ENCODE measurements at places on chromosomes 7 and 10.
A peak's percentile ranks its signal among the peaks of the same experiment; 100 is the strongest.

- DNase-seq = no peak
Measured at GRCh38 chr7:117505238-117505637, 25.4 kb downstream of the CFTR start.

DNA sequence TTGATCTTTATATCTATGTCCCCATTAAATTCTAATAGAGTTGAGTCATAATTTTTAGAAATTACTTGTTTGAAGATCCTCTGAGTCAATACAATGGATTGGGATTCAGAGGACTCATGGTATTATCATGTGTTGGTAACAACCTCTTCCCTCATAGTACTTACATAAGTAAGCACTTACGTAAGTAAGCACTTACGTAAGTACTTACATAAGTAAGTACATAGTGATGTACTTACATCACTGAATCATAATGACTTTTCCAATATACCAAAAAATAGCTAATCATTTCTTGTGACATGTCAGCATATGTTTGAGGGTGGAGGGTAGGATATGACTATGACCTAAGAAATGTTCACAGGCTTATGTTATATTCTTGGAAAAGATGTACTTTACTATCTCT lies 740.5 kb downstream of the SORCS1 start:
- no peak for DNase-seq

DNA sequence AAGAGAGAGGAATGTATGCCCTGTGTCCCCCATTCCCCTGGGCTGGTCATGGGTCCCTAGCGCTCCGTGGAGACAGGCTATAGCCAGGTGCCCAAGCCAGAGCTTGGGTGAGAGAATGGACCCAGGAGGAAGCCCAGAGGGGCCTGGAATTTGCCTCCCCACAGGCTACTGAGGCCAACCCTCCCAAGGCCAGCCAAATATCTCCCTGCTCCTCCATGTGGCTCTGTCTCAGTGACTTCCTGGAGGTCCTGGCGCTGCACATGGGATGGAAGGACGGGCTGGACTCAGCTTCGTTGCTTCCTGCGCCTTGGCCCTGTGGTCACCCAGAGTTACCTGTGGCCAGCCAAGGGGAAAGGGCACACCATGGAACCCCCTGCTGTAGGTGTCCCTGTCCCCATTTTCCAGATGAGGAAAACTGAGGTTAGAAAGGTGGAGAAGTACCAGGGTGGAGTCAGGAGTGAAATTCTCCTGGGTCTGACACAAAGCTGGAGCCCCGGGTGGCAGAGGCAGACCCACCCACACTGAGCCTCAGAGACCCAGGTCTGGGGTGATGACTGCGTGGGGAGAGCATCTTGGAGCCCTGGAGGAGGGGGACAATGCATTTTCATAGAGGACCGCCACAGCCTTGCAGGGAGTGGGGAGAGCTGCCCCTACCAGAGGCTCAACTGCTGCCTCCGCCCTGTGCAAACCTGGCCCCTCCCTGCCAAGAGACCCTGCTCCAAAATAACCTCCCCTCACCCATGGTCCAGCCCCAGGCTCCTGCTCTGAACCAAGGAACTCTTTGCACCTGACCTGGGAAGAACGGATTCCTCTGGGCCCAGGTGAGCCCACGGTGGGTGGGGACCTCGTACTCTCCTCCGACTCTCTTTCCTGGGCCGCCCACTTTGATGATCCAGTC lies 42.6 kb downstream of the TMEM270 start:
- DNase-seq = no peak

DNA sequence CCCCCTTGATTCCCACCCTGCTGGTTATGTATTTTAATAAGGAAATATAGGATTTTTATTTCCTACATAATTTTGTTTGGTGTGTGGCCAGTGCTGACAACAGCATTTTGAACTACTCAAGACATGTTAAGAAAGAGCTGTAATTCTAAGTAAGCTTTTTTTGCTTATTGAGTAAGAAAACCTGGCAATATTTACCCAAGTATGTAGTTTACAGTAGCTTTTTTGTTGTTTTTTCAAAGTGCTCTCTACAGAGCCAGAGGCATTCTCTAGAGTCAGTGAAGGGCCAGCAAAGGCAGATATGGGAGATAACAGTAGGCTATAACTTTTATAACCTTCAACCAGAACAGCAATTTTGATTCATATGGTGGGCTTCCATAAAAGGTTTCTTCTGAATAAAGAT lies 63.2 kb upstream of the TMEM168 start:
- DNase-seq = no peak

GRCh38 chr7:69982197-69982596 lies 383.9 kb downstream of the AUTS2 start:
- DNase-seq = no peak

GRCh38 chr7:80611779-80612178 lies 26.7 kb upstream of the CD36 start:
- DNase-seq = no peak

GRCh38 chr7:92834507-92835260 lies 1.7 kb downstream of the CDK6 start:
- peak; percentile 23 for DNase-seq

DNA sequence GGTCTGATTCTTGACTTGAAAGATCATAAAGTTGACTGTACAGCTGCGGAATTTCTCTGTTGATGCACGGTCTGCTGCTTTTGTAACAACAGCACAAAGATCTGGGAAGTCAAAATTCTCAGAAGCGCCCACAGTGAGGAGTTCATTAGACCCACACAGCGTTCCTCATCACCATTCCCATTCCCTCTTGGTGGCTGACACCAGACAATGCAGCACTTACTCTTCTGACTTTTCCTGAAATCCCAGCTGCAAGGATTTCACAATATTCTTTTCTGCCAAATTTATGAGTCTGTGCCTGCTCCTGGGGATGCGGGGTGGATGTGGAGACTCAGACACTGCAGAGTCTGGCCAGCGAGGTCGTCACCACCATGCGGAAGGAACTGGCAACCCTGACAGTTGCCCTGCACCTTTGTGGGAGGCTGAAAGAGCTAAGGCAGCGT lies 233.9 kb downstream of the FANK1 start:
- DNase-seq = no peak

DNA sequence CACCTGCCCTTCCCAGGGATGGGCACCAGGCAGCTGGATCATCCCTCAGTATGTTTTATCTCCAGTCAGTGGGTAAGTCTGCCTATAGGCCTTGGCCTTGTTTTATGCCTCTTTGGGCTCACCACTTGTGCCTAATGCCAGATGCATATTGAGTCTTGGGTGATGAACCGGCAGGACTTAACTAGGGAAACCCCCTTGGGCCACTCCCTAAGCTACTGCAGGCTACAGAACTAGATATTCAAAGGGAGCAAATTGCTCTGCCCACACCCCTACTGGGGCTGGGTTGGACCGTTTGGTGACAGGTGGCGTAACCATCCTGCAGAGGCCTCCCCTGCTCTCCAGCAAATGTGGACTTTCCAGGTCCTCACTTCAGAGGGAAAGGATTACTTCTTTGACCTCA lies 115.7 kb upstream of the GDF10 start:
- no peak for DNase-seq

GRCh38 chr7:117092785-117093184 lies 139.5 kb downstream of the ST7 start:
- no peak for DNase-seq

- no peak for DNase-seq
Measured at GRCh38 chr7:92781117-92781720, 55.2 kb downstream of the CDK6 start.

DNA sequence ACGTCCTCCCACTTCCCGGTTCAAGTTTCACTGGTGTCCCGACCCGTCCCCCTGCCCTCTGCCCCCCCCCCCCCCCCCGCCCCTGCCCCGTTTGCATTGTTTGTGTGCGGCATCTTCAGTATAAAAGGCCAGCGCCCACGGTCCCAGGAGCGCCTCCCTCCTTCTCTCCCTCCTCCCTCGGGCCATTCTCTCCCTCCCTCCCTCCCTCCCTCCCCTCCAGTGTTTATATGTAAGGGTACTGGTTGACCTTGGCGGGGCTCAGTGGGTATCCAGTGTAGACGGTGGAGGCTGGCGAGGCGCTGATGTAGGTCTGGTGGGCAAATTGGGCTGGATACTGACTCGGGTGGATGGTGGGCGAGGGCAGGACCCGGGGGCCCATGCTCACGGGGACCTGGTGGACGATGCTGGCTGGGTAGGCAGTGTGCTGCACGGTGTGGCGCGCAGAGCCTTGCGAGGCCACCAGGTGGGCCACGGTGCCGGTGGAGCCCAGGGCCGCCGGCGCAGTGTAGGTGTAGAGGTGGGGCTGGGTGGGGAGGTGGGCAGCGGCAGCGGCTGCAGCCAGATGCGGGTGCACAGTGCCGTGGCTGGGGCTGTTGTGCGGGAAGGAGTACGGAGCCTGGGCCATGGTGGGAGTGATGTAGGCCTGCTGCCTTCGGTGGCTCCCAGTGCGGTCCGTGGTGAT lies 49.4 kb downstream of the CLEC2L start:
- DNase-seq = no peak

- no peak for DNase-seq
Measured at GRCh38 chr7:149529136-149529718, 31.6 kb upstream of the ZNF746 start.

GRCh38 chr10:4902571-4903011 lies 60.6 kb upstream of the AKR1C1 start:
- DNase-seq = no peak

- DNase-seq = no peak
Measured at GRCh38 chr10:122587098-122587760, 26.7 kb downstream of the DMBT1 start.

GRCh38 chr7:50349963-50350944 lies 45.7 kb downstream of the IKZF1 start:
- DNase-seq = no peak

GRCh38 chr10:96968682-96969423 lies 136.8 kb downstream of the LCOR start:
- DNase-seq = no peak

GRCh38 chr10:31000867-31001266 lies 30.8 kb downstream of the ZNF438 start:
- DNase-seq = no peak

- peak; percentile 52 for DNase-seq
Measured at GRCh38 chr10:69409968-69410367, 6.8 kb downstream of the TACR2 start.

- no peak for DNase-seq
Measured at GRCh38 chr10:60965696-60966095, 21.7 kb upstream of the RHOBTB1 start.

DNA sequence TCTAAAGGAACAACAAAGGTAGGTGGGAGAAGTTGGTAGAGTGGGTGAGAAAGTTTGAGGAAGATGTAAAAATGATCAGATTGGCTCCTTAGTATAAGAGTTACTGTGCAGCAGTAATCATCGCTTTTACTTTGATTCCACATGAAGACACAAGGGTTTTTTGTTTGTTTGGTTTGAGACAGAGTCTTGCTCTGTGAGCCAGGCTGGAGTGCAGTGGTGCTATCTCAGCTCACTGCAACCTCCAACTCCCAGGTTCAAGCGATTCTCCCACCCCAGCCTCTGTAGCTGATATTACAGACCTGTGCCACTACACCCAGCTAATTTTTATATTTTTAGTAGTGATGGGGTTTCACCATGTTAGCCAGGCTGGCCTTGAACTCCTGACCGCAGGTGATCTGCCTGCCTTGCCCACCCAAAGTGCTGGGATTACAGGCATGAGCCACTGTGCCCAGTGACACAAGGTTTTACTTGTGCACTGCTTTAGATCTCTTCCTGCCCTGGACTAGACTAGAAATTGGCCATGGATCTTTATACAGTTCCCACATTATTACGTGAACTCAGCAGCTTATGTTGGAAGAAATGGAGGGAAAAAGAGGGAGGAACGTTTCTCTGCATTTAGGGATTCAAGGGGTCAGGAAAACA lies 10.7 kb downstream of the LUC7L2 start:
- DNase-seq = no peak

DNA sequence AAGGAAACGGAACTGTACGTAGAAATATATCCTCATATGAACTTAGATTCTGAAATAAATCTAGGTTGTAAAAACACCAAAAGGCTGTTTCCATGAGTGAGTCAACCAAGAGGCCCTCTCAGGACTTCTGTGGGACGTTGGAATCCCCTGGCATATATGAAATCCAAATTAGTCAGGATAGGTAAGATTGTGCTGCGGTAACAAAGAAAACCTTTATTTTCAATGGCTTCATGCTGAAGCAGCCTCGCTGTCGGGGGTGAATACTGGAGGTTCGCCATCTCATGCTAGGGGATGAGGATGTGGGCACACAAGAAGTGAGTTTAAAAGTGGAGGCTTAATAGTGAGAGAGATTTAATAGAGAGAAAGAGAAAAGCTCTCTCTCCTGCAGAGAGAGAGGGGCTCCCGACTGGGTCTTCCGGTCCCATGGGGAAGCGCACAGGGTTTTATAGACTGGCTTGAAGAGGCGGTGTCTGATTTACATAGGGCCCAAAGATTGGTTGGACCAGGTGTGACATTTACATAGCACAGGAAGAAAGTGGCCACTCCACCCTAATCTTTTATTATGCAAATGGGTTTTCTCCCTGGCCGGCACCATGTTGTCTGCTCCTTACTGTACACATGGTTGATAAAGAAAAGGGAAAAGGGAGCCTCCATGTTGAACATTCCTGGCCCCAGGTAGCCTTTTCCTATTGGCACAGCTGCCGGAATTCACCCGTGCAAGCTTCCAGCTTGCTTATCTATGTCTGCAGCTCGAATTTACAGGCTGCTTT lies 52.3 kb upstream of the SEPHS1 start:
- DNase-seq = no peak

DNA sequence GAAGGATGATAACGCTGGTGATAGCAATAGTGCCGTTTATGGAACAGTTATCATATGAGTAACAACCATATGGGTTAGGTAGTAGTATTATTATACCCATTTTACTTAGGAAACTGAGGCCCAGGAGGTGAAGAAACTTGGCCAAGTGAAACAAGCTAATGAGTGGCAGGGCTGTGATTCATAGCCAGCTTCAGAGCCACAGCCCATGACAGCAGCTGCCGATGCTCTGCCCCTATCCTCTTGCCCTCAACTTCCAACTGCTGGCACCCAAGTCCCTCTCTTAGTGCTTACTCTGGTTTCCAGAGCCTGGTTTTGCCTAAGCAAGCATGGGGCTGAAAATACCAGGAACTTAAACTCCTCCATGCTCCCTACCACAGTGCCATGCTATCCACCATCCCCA lies 12.3 kb downstream of the SH3PXD2A start:
- no peak for DNase-seq

DNA sequence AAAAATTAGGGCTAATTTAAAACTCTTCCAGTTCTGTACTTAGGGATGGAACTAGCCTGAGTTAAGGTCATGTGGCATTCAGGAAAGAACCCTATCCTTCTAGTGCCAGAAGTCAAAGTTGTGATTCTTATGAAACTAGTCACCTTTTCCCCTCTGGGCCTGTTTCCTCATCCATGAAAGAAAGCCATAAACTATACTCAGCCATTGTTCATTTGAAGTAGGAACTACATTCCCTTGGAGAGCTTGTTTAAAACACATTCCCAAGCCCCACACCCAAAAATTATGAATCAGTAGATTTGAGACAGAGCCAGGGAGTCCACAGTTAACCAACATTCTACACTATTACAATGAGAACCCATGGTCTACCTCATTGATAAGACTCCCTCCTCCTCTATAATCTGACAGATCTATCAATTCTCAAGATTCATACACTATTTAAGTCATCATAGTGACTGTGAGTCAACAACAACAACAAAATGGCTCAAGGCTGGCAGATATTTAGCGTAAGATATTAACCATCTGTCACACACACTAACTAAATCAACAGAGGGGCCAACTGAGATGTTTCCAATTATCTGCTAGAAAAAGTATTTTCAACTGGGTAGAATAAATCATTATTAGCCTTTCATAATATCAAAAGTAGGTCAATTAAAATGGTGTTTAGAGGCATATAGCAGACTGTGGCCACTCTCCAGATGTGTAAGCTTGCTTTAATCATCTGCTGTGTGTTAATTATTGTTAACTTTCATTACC lies 102.3 kb downstream of the SLC25A13 start:
- DNase-seq = no peak

GRCh38 chr7:1229202-1229947 lies 3.3 kb upstream of the UNCX start:
- no peak for DNase-seq

GRCh38 chr7:158941821-158942605 lies 85.7 kb downstream of the DYNC2I1 start:
- no peak for DNase-seq
